Epithelial cell of esophagus (primary cell): ENCODE measurements at places on chromosomes 3 and 15.
A peak's percentile ranks its signal among the peaks of the same experiment; 100 is the strongest.

GRCh38 chr15:50798684-50799083, 33.2 kb upstream of the SPPL2A start:
- peak; percentile 75 for DNase-seq

- no peak for DNase-seq
These were observed 41.6 kb upstream of the ROPN1 start for GRCh38 chr3:124033360-124034015.

GRCh38 chr3:32381922-32382321, 9.7 kb upstream of the CMTM7 start:
- no peak for DNase-seq

DNA sequence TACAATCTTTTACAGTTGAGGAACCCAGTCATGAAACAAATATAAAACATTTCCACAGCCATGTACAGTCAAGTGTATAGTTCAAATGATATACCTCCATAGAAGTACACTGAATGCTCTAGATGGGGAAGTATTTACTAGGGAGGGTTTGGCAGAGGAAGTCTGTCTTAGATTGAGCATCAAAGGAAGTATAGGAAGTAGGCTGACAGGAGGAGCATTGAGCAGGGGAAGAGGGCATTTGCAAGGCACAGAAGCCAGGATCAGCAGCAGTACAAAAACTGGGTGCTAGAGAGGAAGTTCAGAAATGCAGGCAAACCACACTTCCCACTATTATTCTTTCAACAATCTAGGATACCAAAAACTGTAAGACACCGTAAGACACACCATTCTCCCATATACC, 122.6 kb downstream of the ANO10 start:
- DNase-seq, result no peak

DNA sequence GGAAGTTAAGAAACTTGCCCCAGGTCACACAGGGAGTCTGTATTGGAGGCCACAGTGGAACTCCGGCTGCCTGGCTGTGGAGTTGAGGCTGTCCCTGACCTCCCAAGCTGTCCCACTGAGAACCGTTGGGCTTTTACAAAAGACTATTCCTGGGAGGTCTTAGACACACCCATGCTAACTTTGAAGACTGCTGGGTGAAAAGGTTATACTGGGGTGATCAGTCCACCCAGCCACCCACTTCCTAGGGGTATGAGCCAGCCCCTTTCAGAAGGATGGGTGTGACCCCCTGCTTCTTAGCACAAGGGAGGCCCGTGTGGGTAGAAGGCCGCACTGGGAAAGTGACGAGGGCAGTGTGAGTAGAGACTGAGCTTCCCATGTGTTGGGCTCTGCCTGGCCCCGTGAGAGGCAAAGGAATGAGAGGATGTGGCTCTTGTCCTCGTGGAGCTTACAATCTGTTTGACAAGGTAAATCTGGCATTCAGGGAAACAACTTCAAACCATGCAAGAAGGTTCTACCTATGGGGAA, 19.0 kb downstream of the MRAS start:
- no peak for DNase-seq

- no peak for DNase-seq
These were observed 3.4 kb upstream of the SKOR1 start for GRCh38 chr15:67821784-67822440.

DNA sequence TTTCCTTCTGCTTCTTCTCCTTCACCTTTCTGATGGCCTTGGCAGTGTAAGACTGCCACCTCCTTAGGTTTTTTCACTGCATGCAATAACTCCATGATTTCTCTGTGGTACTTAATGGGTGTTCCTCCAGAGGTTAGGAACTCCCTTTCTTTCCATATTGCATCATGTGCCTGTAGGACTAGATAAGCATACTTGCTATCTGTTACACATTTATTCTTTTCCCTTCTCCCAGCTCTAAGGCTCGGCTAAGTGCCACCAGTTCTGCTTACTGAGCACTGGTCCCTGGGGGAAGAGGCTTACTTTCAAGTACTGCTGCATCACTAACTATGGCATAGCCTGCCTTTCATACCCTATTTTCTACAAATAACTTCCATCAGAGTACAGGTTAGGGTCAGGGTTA, 351.8 kb downstream of the OTOL1 start:
- DNase-seq, result no peak

DNA sequence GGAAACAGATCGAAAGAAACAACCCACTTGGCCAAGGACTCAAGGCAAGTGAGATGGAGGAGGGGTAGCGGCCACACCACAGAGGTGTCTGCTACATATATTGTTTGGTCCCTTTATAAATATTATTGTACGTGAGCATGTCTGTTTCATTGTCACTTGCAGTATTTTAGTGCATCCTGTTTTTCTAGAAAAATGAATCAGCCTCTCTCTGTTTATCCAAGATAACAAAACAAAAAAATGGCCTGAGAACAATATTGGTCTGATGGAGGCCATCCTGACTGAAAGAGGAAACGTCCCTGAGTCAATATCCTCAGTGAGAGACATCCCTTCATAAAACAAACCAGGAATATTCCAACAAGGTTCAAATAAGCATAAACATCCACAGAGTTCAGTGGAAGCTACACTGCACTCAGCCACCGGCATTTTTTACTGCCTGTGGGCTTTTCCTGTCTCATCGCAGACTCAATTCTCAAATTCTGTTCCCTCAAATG, 42.0 kb downstream of the WWTR1 start:
- DNase-seq, result no peak

GRCh38 chr3:118761291-118761606, 273.4 kb downstream of the IGSF11 start:
- no peak for DNase-seq

GRCh38 chr3:18556503-18557135, 131.5 kb upstream of the SATB1 start:
- peak; percentile 7 for DNase-seq

DNA sequence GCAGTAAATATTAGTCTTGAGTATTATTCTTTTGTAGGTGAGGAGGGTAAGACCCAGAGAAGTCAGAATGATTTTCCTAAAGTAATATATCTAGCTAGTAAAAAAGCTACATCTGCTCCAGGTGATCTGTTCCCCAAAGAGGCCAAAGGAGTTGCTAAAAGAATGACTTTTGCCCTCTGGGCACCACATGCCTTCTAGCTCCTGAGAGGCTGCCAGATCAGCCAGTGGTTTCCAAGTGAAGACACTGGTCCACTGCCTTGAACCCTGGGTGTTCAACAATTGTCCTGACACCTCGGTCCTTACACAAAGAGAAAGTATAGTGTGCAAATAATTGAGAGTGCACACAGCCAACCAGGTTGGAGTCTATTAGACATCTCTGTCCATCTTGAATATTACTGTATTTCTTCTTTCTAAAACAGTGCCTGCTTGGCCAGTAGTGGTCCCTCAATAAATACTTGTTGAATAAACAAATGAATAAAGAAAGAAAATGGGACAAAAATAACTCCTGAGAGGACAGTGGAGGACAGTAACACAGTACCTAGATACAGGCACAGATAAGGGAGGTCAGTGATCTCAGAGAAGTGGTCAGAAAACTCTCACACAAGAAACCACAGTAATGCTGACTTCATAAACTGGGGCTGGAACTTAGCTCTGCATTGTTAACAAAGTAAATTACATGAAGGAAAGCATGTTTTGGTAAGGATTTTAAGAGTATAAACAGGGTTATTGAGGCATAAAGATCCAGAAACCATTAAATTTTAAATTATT, 56.6 kb upstream of the CSTA start:
- DNase-seq, result no peak

DNA sequence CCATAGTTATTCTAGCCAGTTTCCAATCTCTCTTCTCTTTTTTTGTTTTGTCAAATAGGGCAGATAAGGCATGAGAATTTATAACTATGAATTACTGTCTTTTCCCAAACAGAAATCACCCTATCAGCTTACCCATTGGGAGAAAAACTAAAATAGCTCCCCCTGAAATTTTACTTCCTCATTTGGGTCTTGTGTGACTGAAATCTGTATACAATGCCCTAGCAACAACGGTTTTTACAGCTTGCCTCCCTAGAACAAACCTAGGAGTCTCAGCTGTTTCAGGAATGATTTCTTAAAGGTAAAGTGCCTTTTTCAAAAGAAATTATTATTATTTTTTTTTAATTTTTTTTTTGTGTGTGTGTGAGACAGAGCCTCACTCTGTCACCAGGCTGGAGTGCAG, 56.8 kb downstream of the CD86 start:
- DNase-seq, result no peak

DNA sequence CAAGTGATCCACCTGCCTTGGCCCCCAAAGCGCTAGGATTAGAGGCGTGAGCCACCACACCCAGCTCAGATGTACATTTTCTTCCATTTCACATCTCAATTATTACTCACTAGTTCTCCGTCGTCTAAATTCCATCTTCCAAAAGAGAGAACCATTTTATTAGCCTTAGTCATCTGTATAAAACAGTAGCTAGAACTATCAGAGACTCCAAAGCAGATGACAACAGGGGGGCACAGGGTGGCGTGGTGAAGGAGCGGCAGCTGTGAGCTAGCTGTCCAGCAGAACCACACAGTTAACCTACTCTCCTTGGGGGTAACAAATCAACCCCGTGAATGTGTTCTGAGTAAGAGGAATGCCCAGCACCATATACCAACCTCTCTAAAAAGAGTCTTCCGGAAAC, 7.1 kb downstream of the SLC25A20 start:
- DNase-seq, result no peak

DNA sequence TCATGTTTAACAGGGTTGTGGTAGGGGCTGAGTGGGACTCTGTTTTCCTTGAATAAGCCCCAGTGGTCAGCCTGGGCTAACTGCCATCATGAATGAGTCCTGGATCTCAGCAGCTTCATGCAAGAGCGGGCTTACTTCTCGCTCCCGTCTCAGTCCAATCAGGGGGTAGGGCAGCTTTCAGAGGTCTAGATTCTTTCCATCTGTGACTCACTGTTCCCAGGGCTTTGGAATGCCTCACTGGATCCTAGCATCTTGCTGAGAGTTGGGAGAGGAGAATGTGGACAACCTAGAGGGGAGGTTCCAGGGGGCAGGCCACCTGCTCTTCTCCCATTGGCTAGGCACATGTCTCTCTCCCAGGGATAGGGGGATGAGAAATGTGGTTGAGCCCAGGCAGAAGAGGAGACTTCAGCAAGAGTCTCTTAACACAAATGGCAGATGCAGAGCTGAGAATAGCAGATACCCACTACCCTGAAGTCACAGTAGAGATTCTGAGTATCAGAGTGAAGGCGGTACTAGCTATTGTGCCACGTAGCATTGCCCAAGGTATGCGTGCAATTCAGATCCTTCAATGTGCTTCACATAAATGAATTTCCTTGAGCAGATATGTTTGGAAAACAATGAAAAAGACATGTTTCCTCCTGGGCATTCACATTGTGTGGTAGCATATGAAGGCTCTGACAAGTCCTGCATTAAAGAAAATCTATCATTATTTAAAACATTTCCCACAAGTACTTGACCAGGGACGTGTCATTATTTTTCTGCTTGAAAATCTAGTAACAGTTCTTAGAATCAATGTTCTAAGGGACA, 257.7 kb upstream of the PROK2 start:
- no peak for DNase-seq

- no peak for DNase-seq
These were observed 71.9 kb downstream of the FBXL22 start for GRCh38 chr15:63669074-63669473.

- DNase-seq, result peak; percentile 59
These were observed 6.7 kb downstream of the ABHD17C start for GRCh38 chr15:80701676-80702311.

- DNase-seq, result peak; percentile 69
These were observed 1.1 kb upstream of the LPP start for GRCh38 chr3:188152660-188153436.

DNA sequence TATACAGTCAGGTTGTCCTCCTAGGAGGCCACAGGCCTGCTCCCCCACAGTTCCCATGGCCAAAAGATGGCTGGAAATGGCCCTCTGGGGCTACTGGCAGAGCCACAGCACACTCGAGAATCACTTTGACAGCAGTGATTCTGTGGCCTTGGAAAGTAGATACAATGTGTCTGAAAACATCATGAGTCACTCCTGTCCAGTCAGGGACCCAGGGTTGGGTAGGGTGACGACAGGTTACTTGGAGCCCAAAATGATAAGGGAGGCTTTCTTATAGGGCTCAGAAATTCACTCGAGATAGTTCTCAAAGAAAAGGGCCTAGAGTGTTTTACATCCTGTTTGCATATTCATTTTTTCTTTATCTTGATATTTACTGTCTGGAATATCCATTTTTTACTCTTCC, 24.3 kb downstream of the MRPS25 start:
- peak; percentile 8 for DNase-seq

- no peak for DNase-seq
These were observed 142.5 kb downstream of the XXYLT1 start for GRCh38 chr3:195128255-195129071.
